Stimulated activated CD8-positive, alpha-beta memory T cell treated with anti-CD3 and anti-CD28 coated beads, Interleukin-2, amount 100 ng/mL, for 1 hour (primary cell): ENCODE measurements at places on chromosomes 6 and 20.

GRCh38 chr20:8946036-8946940, 122.6 kb upstream of the PLCB4 start:
- no peak for DNase-seq

DNA sequence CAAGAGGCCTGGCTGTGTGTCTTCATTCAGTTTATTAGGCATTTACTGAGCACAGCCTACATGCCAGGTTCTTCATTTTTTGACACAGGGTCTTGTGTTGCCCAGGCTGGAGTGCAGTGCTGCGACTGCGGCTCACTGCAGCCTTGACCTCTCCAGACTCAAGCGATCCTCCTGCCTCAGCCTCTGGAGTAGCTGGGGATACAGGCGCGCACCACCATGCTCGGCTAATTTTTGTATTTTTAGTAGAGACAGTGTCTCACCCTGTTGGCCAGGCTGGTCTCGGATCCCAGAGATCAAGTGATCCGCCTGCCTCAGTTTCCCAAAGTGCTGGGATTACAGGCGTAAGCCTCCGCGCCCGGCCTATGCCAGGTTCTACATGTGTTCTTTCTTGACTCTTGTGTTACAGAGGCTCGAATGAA, 601 bp upstream of the ATRN start:
- no peak for DNase-seq

DNA sequence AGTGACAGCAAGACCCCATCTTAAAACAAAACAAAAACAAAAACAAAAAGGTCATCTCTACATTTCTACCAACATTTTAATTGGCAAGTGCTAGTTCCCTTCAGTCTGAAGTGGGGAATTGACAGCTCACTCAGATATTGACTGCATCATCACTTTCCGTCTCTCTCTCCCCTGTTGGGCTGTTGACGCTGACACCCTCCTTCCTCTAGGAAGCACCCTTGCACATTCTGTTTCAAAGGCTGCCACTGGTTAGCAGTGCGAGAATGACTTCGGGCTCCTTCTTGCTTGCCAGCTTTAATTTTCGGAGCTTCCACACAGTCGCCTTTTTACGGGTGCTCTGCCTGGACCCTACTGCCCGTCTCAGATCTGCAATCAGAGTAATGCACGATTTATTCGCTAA, 96.6 kb upstream of the INSM1 start:
- no peak for DNase-seq

GRCh38 chr20:17210983-17211382, 15.9 kb upstream of the PCSK2 start:
- DNase-seq = no peak

DNA sequence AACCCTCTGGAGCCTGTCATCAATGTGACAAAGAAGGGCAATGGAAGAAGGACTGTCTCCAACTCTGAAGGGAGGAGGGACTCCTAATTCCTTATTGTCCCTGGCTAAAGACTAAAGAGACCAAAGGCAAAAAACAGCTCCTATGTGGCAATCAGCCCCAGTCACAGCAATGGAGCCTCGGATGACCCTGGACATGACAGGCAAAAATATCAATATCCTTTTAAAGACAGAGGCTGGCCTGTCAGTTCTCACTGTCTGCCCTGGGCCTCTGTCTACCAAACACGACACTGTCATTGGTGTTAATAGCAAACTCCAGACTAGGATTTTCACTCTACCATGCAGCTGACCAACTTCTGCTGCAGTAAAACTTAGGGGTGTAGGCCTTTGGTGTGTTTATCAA, 38.0 kb upstream of the POU5F1 start:
- no peak for DNase-seq

DNA sequence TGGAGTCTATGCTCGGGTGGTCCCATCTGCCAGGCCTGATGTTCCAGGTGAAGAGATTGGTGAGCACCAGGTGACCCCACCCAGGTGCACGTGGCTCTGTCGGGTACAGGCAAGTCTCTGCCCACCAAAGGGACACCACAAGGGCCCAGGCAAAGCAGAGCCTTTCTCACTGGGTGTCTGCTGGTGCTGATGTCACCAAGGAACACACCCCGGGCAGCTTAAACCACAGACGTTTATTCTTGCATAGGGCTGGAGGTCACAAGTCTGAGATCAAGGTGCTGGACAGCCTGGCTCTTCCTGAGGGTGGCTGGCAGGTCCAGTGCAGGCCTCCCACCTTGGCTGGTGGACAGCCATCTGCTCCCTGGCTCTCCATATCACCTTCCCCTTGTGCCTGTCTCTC, 100.7 kb upstream of the CD93 start:
- no peak for DNase-seq

DNA sequence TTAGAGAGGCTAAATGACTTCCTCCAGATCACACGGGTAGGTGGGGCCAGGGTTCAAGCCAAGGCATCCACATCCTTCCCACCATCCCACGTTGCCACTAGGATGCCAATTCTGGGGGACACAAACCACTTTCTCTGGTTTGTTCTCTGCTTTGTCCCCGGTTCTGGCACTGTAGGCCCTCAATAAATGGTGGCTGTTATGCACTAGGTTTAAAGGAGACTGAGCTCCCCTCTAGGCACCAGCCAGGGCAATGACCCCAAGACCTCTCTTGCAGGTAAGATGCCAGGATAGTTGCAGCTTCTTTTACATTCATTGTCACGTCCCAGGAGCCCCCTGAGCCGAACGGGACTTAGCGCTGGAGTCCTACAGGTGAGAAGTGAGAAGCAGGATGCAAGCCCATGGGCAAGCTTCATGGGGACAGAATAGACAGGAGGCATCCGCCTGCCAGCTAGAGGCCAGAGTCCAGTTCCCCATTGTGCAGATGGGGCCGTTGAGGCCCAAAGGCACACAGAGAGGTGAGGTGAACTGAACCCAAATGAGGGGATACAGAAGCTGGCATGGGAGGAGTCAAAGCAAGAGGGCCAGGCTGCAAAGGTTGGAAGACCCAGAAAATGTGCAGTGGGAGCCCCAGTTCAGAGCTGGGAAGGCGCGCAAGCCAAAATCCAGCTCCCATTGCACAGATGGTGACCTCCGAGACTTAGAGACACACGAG, 677 bp downstream of the PXMP4 start:
- DNase-seq = no peak
